T-helper 17 cell (primary cell): ENCODE measurements at places on chromosomes 6 and 20.

DNA sequence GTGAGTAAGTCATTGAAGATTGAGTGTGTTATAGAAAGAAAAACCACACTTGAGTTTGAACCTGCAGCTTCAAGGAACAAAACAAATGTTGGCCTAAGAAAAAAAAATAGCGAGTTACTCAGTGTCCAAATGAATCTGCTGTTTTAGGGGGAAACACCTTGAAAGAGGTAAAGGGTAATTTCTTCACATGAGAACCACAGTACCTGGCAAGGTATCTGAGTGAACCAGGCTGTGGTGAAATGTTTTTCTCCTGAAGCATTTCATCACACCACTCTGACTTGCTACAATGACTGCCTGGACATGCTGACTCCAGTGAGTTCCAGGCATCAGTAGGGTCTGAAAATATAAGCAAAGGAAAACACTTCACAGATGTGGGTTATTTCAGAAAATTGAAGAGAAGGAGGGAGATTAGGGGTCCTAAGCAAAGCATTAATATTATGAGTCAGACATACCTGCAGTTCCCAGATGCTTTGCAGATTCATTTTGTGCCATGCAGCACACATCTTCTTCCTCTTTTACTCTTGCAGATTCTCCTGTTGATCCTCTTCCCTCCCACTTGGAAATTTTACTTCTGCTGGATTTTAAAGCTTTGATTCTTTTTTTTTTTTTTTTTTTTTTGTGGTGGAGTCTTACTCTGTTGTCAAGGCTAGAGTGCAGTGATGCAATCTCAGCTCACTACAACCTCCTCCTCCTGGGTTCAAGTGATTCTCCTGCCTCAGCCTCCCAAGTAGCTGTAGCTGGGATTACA lies 206.2 kb upstream of the SGK1 start:
- H3K4me3 ChIP-seq = no peak overlapping the region
- no peaks in the 10 kb centered on the region for H3K27me3 ChIP-seq
- H3K27ac ChIP-seq = no peak overlapping the region
- no peak for DNase-seq
- H3K4me1 ChIP-seq = peaks cover 12% of the 10 kb centered on the region

- no peak overlapping the region for H3K4me3 ChIP-seq
- H3K4me1 ChIP-seq = peaks cover 11% of the 10 kb centered on the region
- no peak for DNase-seq
- H3K27ac ChIP-seq = no peak overlapping the region
- peaks cover 15% of the 10 kb centered on the region for H3K36me3 ChIP-seq
These were observed 19.5 kb downstream of the LYRM4 start for GRCh38 chr6:5241252-5241651.

- H3K27me3 ChIP-seq = no peaks in the 10 kb centered on the region
- peaks cover 15% of the 10 kb centered on the region for H3K36me3 ChIP-seq
- no peak overlapping the region for H3K4me3 ChIP-seq
- H3K4me1 ChIP-seq = peaks cover 12% of the 10 kb centered on the region
These were observed 98.1 kb downstream of the PREP start for GRCh38 chr6:105304825-105305224.

- no peaks in the 10 kb centered on the region for H3K27me3 ChIP-seq
- peak overlapping the region; percentile 89 for H3K27ac ChIP-seq
- peak; percentile 53 for DNase-seq
- H3K36me3 ChIP-seq = no peaks in the 10 kb centered on the region
These were observed 9.7 kb upstream of the HSP90AB1 start for GRCh38 chr6:44237021-44237812.

DNA sequence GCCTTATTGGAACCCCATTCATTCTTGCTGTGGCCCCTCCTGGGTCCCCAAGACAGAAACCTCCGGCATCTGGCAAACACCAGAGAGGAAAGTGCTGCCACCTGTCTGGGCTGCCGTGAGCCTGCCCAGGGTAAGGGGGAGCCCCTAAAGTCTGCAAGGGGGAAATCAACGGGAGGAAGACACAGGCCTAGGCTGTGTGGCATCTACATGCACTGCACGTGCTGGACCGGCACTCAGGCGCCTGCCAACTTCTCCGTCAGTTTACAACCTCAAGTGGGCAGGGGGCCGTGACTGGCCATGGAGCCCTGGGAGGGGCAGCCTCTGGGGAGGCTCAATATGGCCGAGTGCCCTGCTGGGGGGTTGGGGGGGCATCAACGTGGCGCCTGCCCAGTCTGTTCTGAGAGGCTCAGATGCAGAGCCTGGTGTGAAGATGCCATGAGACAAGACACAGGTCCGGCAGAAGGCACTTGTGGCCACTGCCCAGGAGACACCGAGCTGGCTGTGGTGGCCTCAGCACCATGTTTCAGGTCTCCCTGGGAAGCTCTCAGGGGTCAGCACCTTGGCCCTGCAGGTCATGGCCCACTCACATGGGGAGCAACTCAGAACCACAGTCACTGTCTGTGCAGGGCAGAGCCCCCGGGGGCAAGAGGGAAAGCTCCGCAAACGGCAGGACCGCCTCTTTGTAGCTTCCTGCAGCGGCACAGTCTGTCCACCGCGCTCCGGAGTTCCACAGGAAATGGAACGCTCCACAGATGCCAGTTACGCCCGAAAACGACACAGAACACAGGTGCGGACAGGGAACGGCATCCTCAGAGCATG lies 8.4 kb downstream of the UCKL1 start:
- H3K27me3 ChIP-seq = no peaks in the 10 kb centered on the region
- H3K4me1 ChIP-seq = peaks cover 24% of the 10 kb centered on the region
- DNase-seq = no peak
- peak overlapping the region; percentile 95 for H3K27ac ChIP-seq

DNA sequence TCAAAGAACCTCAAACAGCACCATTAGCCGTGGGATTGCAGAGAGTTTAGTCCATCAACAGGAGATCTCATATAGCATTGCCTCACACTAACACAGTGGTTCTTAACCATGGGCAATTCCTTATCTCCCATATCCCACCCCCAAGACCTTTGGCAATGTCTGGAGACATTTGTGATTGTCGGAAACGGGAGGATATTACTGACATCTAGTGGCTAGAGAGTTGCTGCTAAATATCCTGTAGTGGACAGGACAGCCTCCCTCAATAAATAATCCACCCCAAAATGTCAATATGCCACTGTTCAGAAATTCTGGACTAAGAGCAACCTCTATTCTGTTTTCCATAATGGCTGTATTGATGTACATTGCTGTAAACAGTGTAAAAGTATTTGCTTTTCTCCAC lies 210.1 kb upstream of the CCN2 start:
- H3K27me3 ChIP-seq = peaks cover 15% of the 10 kb centered on the region
- no peak overlapping the region for H3K27ac ChIP-seq
- peaks cover 2% of the 10 kb centered on the region for H3K4me1 ChIP-seq
- peaks cover 2% of the 10 kb centered on the region for H3K36me3 ChIP-seq

- H3K4me1 ChIP-seq = no peaks in the 10 kb centered on the region
- H3K36me3 ChIP-seq = peaks cover 2% of the 10 kb centered on the region
- H3K27me3 ChIP-seq = peaks cover 40% of the 10 kb centered on the region
These were observed 31.2 kb upstream of the RALGAPA2 start for GRCh38 chr20:20743511-20744169.

GRCh38 chr6:48067148-48067712 lies 43.8 kb downstream of the PTCHD4 start:
- H3K36me3 ChIP-seq = peaks cover 2% of the 10 kb centered on the region
- no peak overlapping the region for H3K4me3 ChIP-seq
- no peak for DNase-seq
- no peak overlapping the region for H3K27ac ChIP-seq

DNA sequence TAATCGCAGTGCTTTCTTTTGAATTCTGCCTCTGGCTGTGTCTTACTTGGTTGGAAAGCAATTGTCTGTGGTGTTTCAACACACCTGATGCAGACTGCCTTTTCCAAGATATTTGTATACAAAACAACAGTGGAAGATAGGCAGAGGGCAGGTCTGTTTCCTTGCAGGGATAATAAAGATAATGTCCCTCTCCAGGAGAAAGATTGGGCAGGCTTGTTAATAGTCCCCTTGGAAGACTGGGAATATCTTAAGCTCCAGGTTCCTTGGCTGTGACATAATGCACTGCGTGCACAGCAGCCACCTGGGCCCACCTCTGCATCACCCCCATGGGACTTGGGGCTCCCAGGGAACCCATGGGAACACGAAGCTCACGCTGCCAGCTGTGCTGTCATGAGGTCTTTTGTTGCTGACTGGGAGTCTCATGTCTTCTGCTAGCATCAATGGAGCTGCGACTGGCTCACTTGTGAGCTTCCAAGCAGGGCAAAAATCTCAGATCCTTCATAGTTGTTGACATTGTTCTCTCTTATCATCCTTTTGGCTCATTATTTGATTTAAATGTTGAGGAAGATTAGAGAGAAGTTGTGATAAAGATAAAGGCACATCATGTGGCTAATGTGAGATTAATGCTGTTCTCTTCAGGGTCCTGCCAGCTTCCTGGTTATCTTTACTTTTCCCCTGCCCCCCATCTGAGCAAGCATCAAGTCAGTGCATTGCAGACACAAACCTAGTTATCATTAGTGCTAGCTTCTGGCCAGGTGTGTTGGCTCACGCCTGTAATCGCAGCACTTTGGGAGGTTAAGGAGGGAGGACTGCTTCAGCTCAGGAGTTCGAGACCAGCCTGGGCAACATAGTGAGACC lies 107.1 kb upstream of the ASF1A start:
- no peaks in the 10 kb centered on the region for H3K36me3 ChIP-seq
- peaks cover 21% of the 10 kb centered on the region for H3K4me1 ChIP-seq
- no peak for DNase-seq

DNA sequence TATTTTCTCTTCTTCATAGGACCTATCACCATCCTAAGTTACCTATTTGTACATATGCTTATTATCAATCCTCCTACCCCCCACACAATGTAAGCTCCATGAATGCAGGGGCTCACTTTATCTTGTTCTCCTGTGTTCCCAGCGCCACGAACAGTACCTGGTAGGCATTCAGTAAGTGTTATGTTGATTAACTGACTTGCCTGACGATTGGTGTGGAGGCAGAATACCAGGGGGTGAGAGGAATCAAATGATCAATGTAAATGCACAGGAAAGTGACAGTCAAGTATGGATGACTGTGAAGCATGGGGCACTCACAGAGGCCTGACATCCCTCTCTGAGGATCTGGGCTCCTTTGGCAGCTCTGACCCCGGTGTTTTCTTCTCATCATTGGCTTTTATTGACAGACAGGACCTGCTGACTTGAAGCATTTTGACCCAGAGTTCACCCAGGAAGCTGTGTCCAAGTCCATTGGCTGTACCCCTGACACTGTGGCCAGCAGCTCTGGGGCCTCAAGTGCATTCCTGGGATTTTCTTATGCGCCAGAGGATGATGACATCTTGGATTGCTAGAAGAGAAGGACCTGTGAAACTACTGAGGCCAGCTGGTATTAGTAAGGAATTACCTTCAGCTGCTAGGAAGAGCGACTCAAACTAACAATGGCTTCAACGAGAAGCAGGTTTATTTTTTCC lies 6.1 kb upstream of the IFT52 start:
- no peaks in the 10 kb centered on the region for H3K36me3 ChIP-seq
- no peak for DNase-seq
- H3K27me3 ChIP-seq = peaks cover 16% of the 10 kb centered on the region

DNA sequence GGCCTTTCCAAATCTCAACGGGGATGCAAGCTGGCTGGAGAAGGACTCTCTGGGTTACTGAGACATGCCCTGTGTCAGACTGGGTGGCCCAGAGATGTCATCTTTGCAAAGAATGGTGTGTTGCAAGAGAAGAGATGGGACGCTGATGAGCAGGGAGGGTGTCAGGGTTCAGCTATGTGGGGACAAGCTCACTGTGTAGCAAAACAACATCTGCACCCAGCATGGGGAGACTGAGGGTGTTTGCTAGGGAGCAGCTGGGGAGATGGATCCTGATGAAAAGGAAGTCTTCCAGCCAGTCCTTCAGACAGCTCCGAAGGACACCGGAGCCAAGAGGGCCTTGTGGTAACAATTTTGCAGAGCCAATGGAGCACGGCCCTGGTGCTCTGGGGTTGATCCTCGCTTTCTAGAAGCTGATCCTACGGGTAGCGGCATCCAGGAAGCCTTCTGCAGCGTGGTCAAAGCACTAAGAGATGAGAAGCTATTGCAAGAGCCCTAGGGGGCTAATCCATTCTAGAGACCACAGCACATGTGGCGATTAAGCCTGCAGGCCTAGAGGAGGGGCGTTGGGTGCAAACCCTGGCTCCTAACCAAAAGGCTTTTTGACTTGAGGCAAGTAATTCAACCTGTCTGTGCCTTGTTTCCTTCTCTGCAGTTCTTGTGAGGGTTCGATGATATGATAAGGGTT lies 39.9 kb downstream of the EDN3 start:
- H3K27ac ChIP-seq = no peak overlapping the region
- no peaks in the 10 kb centered on the region for H3K27me3 ChIP-seq
- H3K4me1 ChIP-seq = peaks cover 2% of the 10 kb centered on the region

DNA sequence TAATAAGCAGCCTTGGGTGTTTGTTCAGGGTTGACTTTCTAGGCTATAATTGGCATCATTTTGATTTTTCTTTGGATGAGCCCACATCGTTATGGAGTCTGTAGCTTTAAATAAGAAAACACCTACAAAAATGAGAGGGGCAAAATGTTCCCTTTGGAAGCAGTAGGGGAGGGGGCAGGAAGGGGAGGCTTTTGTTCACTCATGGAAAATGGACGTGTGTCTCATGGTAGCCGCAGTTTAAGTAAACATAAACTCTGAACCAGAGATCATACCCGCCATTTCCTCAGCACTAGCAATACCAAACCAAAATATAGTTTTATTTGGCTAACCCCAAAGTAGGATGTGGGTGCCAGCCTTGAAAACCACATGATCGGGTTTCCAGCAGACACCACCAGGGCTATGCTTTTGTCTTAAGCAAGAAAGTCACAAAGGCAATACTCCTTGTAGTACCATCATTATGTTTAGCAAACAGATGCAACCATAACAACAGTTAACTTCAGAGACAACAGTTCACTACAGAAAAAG lies 572.5 kb upstream of the JAG1 start:
- no peaks in the 10 kb centered on the region for H3K4me1 ChIP-seq
- no peak overlapping the region for H3K4me3 ChIP-seq
- no peaks in the 10 kb centered on the region for H3K27me3 ChIP-seq
- H3K36me3 ChIP-seq = no peaks in the 10 kb centered on the region

DNA sequence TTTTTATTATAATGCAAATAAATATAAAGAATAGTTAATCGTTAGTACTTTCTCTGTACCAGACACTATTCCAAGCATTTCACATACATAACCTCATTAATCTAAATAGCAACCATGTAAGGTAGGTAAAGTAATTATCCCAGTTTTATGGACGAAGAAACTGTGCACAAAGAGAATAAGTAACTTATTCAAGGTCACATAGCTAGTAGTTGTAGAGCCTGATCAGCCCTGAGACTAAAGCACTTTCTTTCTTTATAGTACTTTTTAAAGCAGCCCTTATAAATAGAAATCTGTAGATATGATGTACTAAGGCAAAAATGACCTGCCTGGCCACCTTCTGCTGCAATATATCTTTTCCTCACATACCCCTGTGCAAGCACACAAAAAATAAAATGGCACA lies 104.8 kb downstream of the MYO6 start:
- no peaks in the 10 kb centered on the region for H3K27me3 ChIP-seq
- H3K27ac ChIP-seq = no peak overlapping the region
- H3K36me3 ChIP-seq = no peaks in the 10 kb centered on the region
- DNase-seq = no peak

- peaks cover 6% of the 10 kb centered on the region for H3K36me3 ChIP-seq
- no peak overlapping the region for H3K27ac ChIP-seq
- H3K27me3 ChIP-seq = peaks cover 8% of the 10 kb centered on the region
- no peak overlapping the region for H3K4me3 ChIP-seq
- peaks cover 55% of the 10 kb centered on the region for H3K4me1 ChIP-seq
These were observed 99.0 kb downstream of the TMEM242 start for GRCh38 chr6:157224178-157224950.

GRCh38 chr20:3727401-3728021 lies 5.0 kb upstream of the HSPA12B start:
- DNase-seq = no peak
- peaks cover 75% of the 10 kb centered on the region for H3K27me3 ChIP-seq
- peaks cover 9% of the 10 kb centered on the region for H3K4me1 ChIP-seq

GRCh38 chr6:168789699-168790098 lies 348.7 kb downstream of the SMOC2 start:
- H3K4me1 ChIP-seq = peaks cover 2% of the 10 kb centered on the region
- no peak for DNase-seq
- H3K27me3 ChIP-seq = peaks cover 22% of the 10 kb centered on the region
- H3K36me3 ChIP-seq = no peaks in the 10 kb centered on the region
